ENCODE measurements at places on chromosomes 16 and 17.

DNA sequence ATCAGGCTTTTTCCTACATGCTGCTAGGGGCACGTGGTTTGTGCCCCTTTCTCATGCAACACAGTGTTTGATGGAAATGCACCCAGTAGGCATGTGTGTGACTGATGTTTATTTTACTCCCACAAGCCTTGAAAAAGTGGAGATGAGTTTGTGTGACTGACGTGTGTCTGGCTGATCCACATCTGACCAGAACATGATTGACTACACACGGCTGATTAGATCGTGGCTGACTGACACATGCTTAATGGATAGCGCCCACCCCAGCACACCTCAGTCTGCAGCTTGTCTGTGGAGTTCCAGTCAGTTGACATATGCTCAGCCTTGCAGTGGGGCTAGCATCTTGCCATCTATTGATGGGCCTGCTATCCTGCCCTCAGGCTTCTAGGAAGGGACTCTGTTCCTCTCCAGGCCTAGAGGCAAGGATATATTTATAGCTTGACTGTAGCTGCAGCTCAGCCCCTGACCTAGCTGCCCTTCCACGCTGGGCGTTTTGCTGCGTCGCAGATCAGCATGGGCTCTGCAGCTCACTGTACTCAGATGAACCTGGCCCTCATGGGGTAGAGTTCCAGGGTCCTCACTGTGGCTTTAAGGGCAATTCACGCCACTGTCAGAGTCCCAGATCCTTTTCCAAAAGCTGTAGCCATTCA is 112.3 kb downstream of the HS3ST2 start:
- no peak for DNase-seq

- no peak for DNase-seq
Measured at GRCh38 chr17:8797621-8798175, 1.5 kb downstream of the MFSD6L start.

DNA sequence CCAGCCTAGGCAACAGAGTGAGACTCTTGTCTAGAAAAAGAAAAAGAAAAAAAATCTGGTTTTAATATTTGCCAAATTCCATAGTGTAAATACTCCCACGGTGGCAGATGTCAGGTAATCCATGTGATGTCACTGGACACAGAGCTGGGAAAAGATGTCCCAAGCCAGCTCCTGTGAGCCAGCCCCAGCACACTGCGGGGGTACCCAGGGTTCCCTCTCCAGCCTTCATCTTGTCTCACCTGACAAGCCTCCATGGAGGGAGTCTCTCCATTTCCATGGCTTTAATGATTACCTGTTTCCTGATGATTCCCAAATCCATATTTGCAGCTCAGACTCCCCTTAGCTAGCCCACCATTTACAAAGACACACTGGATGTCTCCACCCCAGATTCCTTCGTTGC is 4.6 kb downstream of the CD300LB start:
- no peak for DNase-seq

DNA sequence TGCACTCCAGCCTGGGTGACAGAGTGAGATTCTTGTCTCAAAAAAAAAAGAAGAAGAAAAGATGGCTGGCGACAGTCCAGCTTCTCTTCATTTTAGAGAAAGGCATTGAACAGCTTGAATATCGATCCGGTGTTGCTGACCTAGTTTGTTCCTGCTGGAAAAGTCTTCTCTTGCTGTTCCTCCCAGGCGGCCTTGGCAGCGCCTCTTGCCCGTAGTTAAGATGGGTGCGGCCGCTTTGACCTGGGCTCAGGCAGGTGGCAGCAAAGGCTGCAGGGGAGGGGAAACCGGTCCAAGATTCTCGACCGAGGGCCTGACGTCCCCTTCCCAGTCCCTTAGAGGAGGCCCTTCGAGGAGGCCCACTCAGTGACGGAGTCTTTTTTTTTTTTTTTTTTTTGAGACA is 3.8 kb upstream of the ZNF764 start:
- DNase-seq = no peak

- DNase-seq = no peak
Measured at GRCh38 chr16:68750193-68750695, 13.2 kb downstream of the CDH1 start.

GRCh38 chr17:10155371-10156076 is 42.9 kb downstream of the GAS7 start:
- no peak for DNase-seq

DNA sequence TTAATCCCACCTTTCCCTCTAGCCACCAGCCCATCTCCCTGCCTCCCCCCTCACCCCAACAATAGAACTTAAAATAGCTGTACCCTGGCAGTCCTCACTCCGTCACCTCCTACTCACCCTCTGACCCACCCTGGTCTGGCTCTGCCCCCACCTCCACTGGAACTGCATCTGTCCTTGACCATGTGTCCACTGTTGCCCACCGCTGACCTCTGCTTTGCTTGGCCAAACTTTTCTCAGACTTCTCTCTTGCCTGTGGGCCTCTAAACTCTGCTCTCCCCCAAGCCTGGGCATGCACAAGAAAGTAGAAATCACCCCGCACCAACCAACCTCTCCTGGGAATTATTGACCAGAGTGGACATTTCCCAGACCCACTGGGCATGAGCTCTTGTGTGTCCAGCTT is 169.8 kb downstream of the WSCD1 start:
- DNase-seq = no peak

DNA sequence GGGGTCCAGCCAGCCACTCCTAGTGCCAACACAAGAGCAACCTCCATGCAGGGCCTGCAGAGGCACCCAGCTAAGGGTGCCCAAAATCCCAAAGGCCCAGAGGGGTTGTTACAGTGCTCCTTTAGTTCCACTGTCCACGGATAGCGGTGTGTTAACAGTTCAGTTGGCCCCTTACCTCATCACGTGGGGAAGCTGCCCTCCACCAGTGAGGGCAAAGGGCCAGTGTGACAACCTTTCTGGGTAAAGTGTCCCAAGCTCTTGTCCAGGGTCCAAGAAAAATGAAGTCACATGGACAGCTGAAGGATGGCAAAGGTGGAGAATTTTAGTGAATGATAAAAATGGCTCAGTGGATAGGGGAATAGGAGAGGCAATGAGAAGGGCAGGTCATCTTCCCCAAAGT is 8.7 kb upstream of the MKS1 start:
- no peak for DNase-seq

DNA sequence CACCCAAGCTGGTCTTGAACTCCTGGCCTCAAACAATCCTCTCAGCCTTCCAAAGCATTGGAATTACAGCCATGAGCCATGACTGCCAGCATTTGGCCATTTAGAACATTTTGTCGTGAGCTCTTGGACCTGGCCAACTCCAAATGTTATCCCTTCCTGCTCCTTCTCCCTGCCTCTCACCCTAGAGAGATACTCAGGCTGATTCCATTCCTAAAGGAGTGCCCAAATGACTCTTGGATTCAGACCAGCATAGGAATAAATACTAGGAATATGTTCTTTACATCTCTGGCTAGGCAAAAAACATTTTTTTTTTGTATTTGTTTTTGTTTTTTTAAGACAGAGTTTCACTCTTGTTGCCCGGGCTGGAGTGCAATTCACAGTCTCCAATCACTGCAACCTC is 15.5 kb downstream of the FZD2 start:
- DNase-seq = no peak

- peak; percentile 25 for DNase-seq
Measured at GRCh38 chr16:1069154-1069553, 3.4 kb upstream of the SSTR5 start.

DNA sequence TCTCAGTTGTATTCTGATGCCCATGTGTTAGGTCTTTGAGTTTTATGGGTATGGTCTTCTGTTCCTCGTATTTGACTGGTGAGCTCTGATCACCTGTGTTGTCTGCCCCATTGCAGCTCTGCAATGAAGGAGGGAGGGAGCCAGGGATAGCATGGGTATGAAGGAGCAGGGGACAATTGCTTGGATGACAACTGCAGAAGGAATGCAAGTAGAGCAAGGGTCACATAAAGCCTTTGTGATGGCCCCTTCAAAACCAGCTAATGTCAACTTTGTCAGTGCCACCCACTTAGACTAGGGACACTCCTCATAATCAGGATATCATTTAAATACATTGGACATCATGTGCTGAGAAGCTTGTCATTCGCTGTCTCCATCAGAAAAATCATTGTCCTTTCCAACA is 152.7 kb upstream of the MAF start:
- no peak for DNase-seq

GRCh38 chr17:75133001-75133400 is 1.5 kb upstream of the NT5C start:
- no peak for DNase-seq

- DNase-seq = peak; percentile 80
Measured at GRCh38 chr16:4414187-4414917, 2.0 kb downstream of the CORO7 start.
